ENCODE measurements at places on chromosomes 7 and 10.

- DNase-seq, result no peak
Measured at GRCh38 chr10:96319754-96320474, 15.7 kb downstream of the DNTT start.

DNA sequence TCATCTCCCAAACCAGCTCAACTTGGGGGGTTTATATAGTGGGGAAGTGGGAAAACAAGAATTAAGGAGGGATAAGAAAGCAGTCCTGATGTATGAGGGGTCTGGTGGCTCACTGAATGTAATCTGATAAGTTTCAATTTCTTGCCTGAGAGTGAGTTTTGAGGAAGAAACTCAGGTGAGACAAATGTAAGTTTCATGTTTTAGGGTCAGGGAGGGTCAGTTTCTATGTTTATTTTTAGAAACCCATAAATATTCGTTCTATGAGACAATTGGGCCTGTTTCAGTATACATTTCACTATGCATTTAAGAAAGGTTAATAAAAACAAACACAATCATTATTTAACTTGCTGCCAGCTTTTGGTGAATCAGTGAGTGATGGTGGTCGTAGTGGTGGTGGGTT, 128.0 kb upstream of the MBL2 start:
- DNase-seq, result no peak

GRCh38 chr10:75239096-75239790, 3.5 kb upstream of the COMTD1 start:
- DNase-seq, result no peak

- no peak for DNase-seq
Measured at GRCh38 chr10:82889728-82890127, 1014.7 kb downstream of the NRG3 start.

GRCh38 chr7:134368851-134369544, 52.3 kb upstream of the SLC35B4 start:
- peak; percentile 12 for DNase-seq

DNA sequence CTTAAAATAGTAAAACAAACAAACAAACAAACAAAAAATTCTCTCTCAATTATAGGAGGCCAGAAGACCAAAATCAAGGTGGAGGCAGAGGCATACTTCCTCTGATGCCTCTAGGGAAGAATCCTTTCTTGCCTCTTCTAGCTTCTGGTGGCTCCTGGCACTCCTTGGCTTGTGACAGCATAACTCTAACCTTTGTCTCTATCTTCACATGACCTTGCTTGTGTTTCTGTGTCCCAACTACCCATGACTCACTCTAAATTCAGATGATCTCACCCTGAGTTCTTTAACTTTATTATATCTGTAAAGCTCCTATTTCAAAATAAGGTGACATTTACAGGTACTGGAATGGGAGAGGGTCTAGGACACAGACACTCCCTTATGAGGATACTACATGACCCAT, 88.3 kb upstream of the ANTXRL start:
- no peak for DNase-seq

DNA sequence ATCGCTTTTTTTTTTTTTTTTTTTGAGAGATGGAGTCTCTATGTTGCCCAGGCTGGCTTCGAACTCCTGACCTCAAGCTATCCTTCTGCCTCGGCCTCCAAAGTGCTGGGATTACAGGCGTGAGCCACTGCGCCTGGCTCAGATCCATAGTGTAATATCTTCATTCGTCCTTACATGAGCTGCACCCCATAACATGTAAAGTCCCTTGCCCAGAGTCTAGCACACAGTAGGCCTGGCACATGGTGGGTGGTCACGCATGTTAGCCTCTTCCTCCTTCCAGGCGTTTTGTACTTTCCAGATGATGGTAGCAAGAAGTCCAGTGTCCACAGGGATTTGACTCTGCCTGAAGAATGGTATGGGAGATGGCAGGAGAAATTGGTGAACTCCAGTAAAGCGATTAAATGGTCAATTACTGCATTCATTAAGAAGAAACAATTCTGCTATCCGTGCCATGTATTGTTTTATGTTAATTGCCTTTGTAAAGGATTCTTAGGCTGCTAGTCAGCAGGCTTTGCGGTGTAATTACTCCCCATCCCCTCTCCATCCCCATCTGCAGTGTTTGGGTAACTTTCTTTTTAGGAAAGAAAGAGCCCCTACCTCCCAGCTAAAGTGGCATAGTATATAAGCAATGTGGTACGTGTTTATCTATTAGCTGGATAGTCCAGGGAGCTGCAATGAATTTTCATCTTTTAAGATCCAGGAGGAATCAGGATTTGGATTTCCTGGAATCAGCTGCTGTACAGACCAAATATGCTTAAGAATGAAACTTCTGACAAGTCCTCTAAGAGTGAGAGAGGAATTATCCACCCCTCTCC, 1.2 kb downstream of the TPST1 start:
- no peak for DNase-seq

DNA sequence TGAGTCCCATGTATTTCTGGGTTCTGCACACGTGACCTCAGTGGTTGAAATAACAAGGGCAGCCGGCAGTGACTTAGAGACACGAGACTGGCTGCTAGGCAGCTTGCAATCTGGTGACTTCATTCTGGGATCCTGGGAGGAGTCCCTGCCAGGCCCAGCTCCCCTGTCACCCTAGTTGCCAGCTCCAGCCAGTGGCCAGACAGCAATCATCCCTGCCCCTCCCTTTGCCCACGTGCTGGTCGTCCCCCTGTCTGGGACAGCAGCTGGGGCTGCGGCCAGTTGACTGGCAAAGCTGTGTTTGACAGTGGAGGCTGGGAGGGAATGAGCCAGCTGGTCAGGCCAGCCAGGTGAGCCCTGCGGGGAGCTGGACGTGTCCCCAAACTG, 30.0 kb downstream of the ADGRA1 start:
- no peak for DNase-seq

DNA sequence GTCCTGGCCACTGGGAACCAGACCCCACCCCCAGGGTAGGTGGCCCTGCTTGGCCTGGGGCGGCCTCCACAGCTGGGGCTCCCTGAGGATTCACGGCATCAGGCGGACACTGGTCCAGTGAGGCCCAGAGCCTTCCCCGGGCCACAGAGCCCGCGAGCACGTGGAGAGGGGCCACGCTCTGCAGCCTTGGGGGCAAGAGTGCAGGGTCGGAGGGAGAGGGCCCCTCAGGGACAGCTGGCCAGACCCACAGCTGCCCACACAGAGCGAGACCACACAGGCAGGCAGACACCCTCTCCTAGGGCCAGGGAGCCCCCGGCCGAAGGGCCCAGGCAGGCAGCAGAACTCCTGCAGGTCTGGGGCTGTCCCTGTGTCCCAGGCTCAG, 10.7 kb downstream of the VENTX start:
- DNase-seq, result no peak

- no peak for DNase-seq
Measured at GRCh38 chr7:475951-476441, 43.6 kb downstream of the PDGFA start.

GRCh38 chr7:105677817-105678573, 96.7 kb upstream of the EFCAB10 start:
- DNase-seq, result peak; percentile 79

DNA sequence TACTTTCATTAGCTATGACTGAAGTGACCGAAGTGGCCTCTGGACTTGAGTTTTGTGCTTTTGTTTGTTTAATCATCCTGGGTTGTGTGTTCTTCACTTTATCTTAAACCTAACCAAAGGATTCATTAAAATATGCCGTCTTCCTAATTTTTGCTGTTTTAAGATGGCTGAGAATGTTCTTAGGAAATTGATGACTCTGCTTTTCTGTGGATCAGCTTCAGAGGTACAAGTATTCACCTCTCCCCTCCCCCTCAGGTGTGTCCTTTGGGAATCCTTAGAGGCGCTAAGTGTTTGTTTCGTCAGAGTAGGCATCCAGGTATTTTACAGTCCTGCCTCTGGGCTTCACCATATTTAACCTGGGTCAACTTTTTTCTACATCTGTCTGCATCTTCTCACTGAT, 1.1 kb downstream of the CCDC126 start:
- no peak for DNase-seq

DNA sequence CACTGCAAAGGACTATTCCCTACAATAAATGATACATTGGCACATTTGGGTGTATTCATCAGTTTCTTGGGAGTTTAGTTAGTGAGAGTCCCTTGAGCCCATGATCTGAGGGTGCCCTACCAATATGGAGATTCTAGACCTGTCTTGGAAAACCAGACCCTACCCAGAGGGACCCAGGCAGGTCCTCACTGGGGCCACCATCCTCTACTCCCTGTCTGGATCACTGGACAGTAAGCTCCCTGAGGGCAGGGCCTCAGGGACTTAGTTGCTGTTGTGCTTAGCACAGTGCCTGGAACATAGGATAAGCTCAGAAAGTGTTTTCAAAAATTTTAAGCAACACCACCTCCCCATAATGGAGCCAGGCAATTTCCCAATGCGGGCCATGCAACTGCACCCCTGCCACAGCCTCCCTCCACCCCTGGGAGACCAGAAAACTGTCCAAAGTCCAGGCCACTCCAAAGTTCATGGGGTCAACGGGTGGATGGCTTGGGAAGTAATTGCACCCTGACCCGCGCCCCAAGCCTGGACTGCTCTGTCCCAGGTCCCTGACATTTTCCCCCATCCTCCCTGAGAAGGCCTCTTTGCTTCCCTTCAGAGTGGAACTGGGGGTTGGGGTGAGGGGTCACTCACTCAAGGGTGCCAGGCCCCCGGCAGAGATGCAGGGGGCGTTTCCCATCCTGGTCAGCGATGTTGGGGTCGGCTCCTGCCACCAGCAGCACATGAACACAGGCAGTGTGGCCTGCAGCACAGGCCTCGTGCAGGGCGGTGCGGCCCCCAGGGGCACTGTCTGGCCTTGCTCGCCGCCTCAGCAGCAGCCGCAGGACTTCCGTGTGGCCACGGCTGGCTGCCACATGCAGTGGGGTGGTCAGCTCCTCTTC, 1.0 kb downstream of the ASB10 start:
- no peak for DNase-seq

- DNase-seq, result no peak
Measured at GRCh38 chr10:3375505-3375904, 202.9 kb upstream of the PITRM1 start.

DNA sequence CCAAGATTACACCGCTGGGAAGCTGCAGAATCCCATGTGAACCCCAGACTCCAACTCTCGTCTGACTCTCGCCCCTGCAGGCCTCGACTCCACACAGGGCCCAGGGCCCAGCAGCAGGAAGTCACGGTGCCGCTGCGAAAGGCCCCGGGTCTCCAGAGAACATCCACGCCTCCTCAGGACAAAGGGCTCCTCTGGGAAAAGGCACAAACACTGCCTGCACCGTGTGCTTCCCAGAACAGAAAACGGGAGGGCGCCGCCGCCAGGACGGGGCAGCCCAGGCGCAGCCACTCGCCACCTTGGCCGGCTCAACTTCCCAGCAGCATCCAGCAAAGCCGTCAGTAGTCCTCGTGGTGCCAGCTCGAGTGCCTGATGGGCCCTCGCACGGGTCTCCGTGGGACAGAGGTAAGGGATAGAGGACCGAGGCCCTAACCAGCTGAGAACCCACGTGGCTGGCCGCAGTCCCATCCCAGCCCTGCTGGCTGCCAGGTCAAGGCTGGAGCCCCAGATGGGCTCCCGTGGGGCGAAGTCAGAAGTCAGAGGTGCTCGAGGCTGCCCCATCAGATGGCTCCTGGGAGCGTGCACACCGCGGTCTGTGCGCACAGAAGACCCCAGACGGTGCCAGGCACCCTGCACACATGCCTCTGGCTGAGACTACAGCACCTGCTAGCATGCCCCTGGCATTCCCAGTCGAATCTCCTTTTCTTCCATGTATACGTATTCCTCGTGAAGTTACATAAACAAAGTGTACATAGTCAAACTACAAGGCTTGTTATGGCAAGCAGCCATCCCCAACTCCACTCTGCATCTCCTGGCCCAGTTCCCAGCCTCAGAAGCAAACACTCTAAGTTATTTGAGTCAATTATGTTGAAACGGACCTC, 60.2 kb downstream of the MAD1L1 start:
- DNase-seq, result no peak

DNA sequence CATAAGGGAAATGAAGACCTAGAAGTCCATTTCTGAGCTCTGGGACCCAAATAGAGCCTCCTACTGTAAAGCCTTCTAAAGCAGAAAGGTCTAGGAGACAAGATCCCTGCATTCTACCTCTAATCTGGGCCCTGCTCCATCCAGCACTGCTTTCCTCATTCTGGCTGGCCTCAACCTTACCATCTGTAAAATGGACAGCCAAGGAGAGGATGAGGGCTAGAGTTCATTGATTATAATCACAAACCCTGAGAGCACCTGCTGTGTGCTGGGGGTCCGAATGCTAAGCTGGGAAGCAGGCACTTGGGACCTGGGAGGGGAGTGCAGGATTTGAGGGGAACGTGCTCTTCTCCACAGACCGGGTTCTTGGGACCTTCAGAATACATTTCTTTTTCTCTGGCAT, 454.0 kb upstream of the ZMIZ1 start:
- DNase-seq, result no peak

- DNase-seq, result no peak
Measured at GRCh38 chr10:128373071-128373749, 247.0 kb upstream of the MKI67 start.

DNA sequence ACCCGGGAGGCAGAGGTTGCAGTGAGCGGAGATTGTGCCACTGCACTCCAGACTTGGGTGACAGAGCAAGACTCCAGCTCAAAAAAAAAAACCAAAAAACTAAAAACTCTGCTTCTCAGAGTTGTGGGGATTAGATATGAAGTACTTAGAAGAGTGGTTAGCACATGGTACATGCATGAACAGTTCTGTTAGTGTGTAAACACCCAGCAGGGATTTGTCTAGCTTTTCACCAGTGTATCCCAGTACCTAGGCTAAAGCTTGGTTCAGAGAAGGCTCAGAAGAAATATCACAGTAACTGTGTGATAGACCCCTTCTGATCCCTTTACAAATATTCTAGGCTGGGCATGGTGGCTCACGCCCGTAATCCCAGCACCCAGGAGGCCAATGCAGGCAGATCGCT, 9.5 kb downstream of the PPIA start:
- DNase-seq, result no peak

DNA sequence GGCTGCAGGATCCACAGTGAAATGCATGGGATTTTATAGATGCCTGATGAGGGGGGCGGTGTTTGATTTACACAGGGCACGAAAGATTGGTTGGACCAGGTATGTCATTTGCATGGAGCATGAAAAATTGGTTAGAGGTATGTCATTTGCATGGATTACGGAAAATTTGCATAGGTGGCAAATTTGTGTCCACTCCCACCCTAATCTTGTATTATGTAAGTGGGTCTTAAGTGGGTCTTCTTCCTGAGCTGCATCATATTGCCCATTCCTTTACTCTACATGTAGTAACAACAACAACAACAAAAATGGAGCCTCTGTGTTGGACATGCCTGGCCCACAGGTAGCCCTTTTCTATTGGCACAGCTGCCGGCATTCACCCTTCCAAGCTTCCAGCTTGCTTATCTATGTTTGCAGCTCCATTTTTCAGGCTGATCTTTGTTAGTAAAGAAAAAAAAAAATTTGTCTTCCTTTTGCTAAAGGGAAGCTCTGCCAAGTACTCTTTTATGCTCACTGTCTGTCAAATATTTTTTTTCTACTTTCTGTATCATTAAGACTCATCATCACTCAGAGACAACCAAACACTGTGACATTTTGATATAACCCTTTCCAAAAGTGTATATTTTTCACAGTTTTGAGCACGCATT, 10.3 kb upstream of the ZNF273 start:
- DNase-seq, result no peak

GRCh38 chr10:46084321-46085165, 38.5 kb upstream of the MSMB start:
- DNase-seq, result no peak
